Dermis blood vessel endothelial cell (primary cell): ENCODE measurements at places on chromosomes 5 and 9. TPM values are rescaled to one million over a fixed set of nuclear protein-coding genes. Genes with fewer than 3 reads are reported as not detected.
A peak's percentile ranks its signal among the peaks of the same experiment; 100 is the strongest.

The GRXCR2 gene
- total RNA-seq, result not detected in 2 replicates

The FBXL17 gene
- 6.5 and 8.3 TPM in 2 replicates for total RNA-seq

The PCDHA13 gene
- total RNA-seq, result under 0.01 TPM in 1 of 2 replicates, not detected in the other

The WWC1 gene
- 1.1 and 26.2 TPM in 2 replicates for total RNA-seq

The SPATA31E1 gene
- not detected in 2 replicates for total RNA-seq

The HDAC3 gene
- 43.7 and 45.0 TPM in 2 replicates for total RNA-seq

The RNF208 gene
- 0.14 TPM in 1 of 2 replicates, not detected in the other for total RNA-seq

The SPATA31A6 gene
- not detected in 2 replicates for total RNA-seq

The CCDC183 gene
- total RNA-seq, result 0.37 and 1.0 TPM in 2 replicates

The PPIC gene
- total RNA-seq, result 38.6 and 74.9 TPM in 2 replicates

The CARTPT gene
- not detected in 2 replicates for total RNA-seq

The PDE8B gene
- under 0.01 TPM in 2 replicates for total RNA-seq

DNA sequence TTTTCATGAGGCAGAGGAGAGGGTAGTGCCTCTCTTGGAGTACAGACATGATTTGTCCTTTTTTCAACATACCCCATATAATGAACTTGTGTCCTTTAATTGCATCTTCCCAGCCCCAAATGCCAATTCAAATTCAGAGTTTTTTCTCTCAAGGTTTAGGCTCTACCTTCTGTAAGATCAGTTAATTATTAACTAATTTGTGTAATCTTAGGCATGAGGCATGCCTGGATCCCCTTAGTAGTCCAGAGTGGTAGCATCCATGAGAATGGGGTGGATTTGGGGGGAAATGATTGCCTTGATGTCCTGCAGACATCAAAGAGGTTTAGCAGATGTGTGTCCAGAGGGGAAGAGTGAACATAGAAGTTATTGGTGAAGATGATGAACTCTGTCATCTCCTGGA lies 533.3 kb downstream of the LRRC70 start:
- no peak for DNase-seq

GRCh38 chr5:143566139-143566538 lies 162.7 kb upstream of the NR3C1 start:
- DNase-seq, result no peak

GRCh38 chr5:56183506-56183905 lies 49.6 kb downstream of the ANKRD55 start:
- peak; percentile 97 for DNase-seq

DNA sequence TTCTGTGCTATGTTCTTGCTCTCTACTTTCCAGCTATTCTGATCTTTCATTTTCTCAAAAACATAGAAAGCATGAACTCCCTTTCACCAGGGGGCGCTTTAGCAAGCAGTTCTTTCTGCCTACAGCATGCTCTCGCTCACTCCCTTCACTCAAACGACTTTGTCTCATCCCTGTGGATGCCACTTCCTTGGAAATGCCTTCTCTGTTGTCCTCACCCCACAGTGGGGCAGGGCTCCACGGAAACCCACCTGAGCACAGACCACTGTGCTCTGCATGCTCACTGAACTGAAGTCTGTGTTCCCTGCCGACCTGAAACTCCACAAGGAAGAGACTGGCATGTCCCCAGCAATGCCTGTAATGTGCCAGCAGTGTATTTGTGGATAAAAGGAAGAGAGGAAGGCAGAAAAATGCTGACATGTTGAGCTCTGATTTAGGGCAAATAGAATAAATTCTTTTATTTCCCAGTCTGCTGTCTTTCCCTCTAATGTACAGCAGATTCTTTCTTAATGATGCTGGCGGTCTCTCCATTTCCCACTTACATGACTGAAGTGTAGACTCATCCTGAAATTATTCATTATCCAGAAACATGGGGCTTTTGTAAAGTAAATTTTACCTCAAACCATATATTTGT lies 4.9 kb upstream of the ROR2 start:
- DNase-seq, result peak; percentile 49

- DNase-seq, result no peak
Measured at GRCh38 chr5:168449166-168449565, 37.1 kb upstream of the RARS1 start.

DNA sequence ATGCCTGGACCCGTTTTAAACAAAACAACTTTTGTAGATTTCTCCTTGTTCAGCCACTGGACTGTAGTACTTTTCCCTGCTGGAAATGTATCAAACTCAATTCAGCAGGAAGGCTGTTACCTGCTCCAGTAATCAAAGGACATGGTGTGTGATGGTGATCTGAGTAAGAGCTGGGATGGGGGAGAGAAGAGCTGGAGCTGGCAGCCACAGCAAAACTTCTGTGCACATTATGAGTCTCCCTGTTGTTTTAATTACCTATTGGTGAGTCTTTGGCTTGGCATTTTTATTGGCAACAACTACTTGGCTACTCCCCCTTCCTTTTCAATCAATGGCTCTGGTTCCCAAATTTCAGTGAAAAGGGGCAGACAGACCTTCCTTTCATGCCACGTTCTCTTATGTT lies 9.7 kb downstream of the NREP start:
- DNase-seq, result peak; percentile 7

DNA sequence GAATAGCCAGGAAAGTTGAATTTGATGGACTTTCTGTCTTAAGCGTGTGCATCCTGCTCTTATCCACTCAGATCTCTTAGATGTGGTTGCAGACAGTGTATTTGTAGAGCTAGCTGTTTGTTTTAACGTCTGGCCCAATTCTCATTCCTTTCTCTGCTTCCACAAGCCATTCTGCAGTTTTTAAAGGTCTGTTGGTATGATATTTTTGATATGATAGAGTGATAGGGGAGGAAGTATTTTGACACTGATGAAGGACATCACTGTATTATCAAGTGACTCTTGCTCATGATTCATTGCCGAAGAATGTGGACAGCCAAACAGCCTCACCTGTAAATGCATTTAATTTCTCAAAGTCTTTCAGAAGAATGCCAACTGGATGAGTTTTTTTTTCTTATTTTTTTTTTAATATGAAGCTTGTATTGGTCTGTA lies 4.5 kb downstream of the TJP2 start:
- peak; percentile 41 for DNase-seq

GRCh38 chr9:92058026-92058425 lies 57.2 kb downstream of the SPTLC1 start:
- no peak for DNase-seq

- DNase-seq, result peak; percentile 47
Measured at GRCh38 chr5:59007460-59008063, 424.7 kb downstream of the RAB3C start.

DNA sequence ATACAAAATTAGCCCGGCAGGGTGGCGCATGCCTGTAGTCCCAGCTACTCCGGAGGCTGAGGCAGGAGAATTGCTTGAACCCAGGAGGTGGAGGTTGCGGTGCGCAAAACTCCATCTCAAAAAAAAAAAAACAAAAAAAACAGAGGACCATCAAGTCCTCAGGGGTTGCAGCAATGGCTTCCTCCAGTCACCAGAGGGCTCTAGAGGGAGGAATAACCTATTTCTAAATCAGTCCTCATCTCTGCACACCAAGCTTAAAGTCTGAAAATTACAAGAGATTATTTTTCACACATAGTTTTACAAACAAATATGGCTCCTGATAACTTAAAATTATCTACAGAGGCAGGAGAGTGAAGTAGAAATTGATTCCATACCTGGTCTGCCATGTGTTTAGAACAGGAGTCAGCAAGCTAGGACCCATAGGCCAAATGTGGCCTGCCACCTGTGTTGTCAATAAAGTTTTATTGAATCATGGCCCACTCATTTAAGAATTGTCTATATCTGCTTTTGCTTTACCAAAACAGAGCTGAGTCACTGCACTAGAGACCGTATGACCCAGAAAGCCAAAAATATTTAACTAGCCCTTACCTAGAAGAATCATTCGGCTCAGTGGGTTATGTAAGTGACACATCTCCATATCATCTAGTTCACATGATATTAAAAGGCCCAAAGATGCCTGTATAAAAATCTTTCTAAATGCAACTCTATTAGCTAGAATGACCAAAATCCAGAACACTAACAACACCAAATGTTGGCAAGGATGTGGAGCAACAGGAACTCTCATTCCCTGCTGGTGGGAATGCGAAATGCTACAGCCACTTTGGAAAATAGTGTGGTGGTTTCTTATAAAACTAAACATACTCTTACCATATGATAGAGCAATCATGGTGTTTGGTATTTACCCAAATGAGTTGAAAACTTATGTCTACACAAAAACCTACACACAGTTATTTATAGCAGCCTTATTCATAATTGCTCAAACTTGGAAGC lies 207.7 kb downstream of the FRMD3 start:
- no peak for DNase-seq

- DNase-seq, result no peak
Measured at GRCh38 chr5:160434022-160434531, 12.4 kb downstream of the PTTG1 start.

DNA sequence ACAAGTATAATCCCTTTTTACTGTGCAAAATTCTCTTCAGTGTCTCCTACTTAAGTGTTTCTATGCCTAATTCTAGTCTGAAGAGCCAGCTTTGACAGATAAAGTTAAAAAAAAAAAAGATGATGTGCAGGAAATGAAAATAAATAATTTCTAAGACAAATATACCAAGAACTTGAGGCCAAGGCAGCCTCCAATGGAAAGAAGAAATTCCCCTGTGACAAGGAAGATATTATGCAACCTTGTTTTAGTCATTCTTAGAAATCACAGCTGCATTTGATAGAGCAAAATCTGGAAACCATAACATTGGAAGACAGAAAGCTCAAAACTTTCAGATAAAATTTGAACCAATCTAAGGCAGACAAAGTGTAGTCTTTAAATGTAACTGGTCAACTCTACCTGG lies 375.9 kb upstream of the TLE4 start:
- DNase-seq, result no peak
